ENCODE measurements at places on chromosomes 11 and 22. TPM values are rescaled to one million over a fixed set of nuclear protein-coding genes. Genes with fewer than 3 reads are reported as not detected.

DNA sequence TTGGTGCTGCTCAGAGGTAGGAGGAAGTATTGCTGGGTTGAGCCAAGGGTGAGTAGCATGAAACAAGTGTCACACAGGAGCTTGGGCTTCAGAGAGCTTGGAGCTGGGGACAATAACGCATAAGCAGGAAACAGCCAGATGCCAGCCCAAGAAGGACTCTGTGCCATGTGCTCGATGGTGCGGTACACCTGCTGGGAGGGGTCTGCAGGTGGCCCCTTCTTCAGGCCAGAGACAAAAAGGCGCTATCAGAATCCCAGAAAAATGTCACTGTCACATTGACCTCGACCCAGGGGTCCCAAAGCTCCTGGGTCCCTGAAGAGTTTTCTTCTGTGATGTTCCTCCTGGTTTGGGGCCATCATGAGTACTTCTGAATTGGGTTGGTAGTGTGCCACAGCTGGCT is 244.4 kb downstream of the TBC1D22A start:
- DNase-seq = no peak

GRCh38 chr11:132451942-132452601 is 1080.2 kb downstream of the OPCML start:
- no peak for DNase-seq

- DNase-seq = no peak
Measured at GRCh38 chr11:43928721-43929120, 13.7 kb upstream of the C11orf96 start.

DNA sequence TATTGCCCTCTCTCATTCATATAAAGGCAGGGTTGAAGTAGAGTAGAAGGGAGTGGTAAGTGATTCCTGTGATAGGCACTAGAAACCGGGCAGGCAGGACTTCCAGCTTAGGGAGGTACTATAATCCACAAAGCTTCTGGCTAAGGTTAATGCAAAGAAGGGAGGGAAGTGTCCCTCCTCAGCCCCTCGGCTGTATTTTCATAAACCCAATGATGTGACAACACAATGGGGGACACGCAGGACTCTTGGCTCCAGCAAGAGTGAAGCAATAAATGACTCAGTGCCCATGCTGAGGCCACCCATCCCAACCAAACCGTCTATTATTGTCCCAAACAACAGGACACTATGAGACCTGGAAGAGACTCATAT is 90.7 kb downstream of the ETS1 start:
- DNase-seq = no peak

DNA sequence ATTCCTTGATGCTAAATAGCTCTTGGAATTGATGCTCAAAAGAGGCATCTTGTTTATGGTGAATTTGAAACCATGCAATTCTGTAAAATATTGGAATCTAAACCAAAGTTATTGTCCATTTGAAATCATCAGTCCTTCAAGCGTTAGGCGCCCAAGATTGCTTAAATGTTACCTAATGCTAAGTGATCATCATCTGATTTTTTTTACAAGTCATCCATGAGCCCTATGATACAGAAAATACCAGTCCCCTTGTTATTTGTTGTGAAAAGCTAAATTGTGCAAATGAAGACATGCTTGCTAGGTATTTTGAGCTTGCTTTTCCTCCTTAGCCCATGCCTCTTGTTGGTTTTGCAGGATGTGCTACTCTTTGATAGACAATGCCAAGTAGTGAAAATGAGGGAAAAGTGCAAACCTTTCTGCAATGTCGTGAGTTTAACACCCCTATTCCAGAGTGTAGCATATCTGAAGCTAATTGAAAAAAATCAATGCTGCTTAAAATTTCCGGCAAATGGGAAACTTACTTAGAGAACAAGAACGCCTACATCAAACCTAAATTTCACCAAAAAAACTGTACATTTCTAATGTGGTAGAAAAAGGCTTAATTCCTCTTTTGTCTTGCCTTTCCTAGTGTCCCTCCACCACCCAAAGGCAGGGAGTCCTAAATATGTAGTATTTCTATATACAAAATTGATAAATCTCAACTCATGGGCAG is 1.9 kb downstream of the GRK3 start:
- no peak for DNase-seq

Gene MUC6
- not detected for total RNA-seq

Data from glomerular endothelial cell (primary cell).